Liver (tissue), 10 donors: ENCODE measurements at places on chromosomes 5 and 9. TPM values are rescaled to one million over a fixed set of nuclear protein-coding genes. Genes with fewer than 3 reads are reported as not detected.
A peak's percentile ranks its signal among the peaks of the same experiment; 100 is the strongest.

- no peaks in the 10 kb centered on the region for H3K36me3 ChIP-seq
- no peak overlapping the region for H3K4me3 ChIP-seq
- no peaks in the 10 kb centered on the region for H3K4me1 ChIP-seq
- DNase-seq, result no peak
Observed at GRCh38 chr9:16278326-16278999, 592.0 kb downstream of the BNC2 start.

DNA sequence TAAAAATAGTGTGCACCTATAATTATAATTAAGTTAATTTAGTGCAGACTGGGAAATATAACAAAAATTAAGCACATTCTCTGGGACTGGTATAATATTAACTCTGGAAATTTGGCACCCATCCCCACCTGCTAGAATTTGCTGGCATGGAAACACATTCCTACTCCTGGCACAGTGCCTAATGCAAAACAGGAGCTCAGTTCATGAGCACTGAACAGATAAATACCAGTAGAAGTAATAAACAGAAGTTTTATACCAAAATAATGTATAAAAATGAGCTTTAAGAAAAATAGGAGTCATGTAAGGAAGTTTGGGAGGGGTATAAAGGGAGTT lies 23.7 kb upstream of the NPR3 start:
- no peak overlapping the region for H3K4me3 ChIP-seq
- H3K27ac ChIP-seq, result no peak overlapping the region
- H3K4me1 ChIP-seq, result no peaks in the 10 kb centered on the region
- no peaks in the 10 kb centered on the region for H3K36me3 ChIP-seq
- DNase-seq, result no peak
- H3K27me3 ChIP-seq, result no peaks in the 10 kb centered on the region

DNA sequence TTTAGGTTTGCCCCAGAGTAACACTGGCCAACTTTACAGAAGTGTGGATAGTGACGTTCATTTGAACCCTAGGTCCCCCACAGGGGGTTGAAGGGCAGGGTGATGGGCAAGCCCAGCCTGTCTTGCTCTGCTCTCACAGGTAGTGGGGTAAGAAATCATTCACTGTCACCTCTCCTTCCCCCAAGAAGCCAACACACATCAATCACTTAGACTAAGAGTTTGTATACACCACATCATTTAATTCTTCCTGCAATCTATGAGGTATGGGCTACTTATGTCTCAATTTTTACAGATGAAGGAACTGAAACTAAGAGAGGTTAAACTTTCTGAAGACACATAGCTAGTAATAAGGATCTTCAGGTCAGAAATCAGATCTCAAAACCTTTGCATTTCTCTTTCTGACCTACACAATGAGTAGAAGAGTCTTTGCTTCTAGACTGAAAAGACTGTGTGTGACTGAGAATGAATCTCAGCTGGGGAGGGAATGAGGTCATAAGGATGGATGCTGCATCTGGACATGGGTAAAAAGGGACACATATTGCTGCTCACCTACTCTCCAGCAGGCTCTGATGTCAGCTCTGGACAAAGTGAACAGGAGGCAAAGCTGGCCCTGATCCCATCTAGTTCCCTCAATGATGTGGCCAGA lies 81.0 kb upstream of the EQTN start:
- no peaks in the 10 kb centered on the region for H3K27me3 ChIP-seq
- H3K27ac ChIP-seq, result no peak overlapping the region
- H3K36me3 ChIP-seq, result no peaks in the 10 kb centered on the region
- no peak overlapping the region for H3K4me3 ChIP-seq
- peaks cover 16% of the 10 kb centered on the region for H3K4me1 ChIP-seq

DNA sequence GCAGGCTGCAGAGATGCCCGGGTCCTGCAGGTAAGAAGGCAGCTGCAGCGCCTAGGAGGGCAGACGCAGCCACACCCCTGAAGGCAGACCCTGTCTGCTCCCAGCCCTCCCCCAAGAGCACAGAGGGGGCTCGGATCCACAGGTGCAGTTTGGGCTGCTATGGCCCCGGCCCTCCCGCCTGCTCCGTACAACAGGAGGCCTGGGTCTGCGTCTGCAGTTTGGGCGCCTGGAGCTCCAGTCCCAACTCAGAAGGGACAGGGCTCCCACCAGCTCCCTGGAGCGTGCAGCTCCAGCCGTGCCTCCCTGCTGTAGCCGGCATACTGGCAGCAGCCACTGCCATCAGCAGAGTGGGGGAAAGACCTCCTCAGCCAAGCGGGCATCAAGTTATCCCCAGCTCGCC lies 30.5 kb downstream of the BTNL9 start:
- H3K27ac ChIP-seq, result no peak overlapping the region
- H3K36me3 ChIP-seq, result no peaks in the 10 kb centered on the region
- peaks cover 12% of the 10 kb centered on the region for H3K27me3 ChIP-seq
- no peak overlapping the region for H3K4me3 ChIP-seq
- DNase-seq, result no peak

GRCh38 chr9:120562861-120563443 lies 17.0 kb downstream of the CDK5RAP2 start:
- H3K27ac ChIP-seq, result no peak overlapping the region
- DNase-seq, result peak; percentile 68
- H3K36me3 ChIP-seq, result peaks cover 8% of the 10 kb centered on the region
- H3K4me1 ChIP-seq, result peaks cover 5% of the 10 kb centered on the region

DNA sequence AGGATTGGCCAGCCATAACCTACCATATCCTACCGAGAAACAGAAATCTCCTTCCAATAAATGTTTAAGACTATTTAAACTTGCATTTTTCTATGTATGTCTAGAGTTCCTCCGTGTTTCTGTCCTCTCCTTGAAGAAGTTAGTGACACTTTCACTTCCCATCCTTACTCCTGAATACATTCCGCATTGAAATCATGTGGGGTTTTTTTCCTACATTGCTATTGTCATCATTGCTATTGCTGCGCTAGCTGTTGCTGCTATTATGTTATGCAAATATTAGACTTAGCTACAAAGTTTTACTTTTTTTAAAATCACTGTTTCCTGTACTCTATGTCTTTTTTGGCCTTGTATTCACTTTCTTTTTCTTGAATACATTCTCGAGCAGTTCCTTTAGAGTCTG lies 83.3 kb upstream of the NEK6 start:
- H3K36me3 ChIP-seq, result no peaks in the 10 kb centered on the region
- no peaks in the 10 kb centered on the region for H3K4me1 ChIP-seq
- no peak overlapping the region for H3K27ac ChIP-seq
- no peak for DNase-seq
- H3K4me3 ChIP-seq, result no peak overlapping the region

DNA sequence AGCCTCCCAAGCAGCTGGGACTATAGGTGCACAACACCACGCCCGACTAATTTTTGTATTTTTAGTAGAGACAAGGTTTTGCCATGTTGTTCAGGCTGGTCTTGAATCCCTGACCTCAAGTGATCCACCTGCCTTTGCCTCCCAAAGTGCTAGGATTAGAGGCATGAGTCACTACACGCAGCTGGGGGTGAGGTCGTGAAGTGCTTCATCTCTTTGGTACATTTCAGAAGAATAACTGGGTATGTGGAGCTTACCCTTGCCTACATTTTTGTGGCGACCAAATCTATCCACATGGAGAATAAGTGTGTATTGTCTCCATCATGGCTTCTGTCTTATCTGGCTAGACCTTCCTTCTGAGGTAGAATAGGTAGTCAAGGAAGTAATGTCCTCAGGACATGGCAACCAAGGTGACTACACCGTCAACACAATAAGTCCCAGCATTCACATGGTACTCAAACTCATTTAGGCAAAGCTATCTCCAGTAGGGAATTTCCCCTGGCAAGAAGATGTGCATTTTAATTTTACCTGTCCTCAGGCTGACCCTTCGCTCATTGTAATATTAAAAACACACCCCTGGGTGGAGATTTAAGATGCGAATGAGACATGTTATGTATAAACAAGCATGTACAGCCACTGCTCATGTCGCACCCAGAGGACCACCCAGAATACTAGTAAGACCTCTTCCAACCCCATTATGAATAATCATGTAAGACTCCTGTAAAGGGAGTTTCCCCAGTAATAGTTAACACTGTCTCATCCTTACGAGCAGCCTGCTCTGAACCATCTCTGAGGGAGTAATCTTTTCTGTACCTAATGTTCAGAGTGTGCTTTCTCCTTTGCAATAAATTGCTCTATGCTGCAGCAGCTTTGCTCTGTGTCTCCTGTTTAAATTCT lies 1173.2 kb downstream of the TAF11L14 start:
- no peaks in the 10 kb centered on the region for H3K27me3 ChIP-seq
- no peak overlapping the region for H3K27ac ChIP-seq
- no peaks in the 10 kb centered on the region for H3K4me1 ChIP-seq
- DNase-seq, result no peak

DNA sequence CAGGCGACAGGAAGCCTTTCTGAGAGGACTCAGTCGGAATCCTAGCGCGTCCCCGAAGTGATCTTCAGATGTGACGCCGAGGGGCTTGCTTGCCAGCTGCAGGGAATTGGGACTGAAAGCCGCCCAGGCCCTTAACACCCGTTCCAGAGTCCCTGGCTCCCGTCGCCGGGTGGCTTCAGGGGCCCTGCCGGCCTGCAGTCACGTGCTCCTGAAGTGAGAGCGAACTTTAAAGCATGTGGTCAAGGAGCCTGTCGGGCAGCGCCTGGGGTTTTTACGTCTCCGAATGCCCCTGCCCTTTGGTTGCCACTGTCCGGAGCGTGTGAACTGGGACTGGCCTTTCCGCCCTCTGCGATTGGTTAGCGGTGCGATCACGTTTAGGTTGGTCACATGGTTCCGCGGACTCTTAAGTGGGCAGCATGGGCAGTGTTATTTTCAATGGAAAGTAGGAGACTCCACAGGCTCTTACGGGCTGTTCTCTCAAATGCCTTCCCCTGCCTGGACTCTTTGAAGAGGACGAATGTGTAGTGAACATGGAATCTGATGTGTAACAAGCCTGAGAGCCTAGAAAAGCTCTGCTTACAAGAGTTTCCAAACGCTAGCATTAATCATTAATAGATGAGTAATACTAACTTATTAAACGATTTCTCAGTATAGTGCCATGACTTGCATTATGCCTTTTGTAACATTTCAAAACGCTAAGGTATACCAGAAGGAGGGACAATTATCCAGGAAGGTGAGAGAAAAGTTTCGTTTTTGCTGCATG lies 1.9 kb downstream of the VLDLR start:
- no peaks in the 10 kb centered on the region for H3K36me3 ChIP-seq
- no peak for DNase-seq
- H3K4me1 ChIP-seq, result peaks cover 29% of the 10 kb centered on the region
- peak overlapping the region; percentile 28 for H3K27ac ChIP-seq
- peaks cover 5% of the 10 kb centered on the region for H3K27me3 ChIP-seq
- peak overlapping the region; percentile 49 for H3K4me3 ChIP-seq

GRCh38 chr9:97753975-97754374 lies 56.8 kb upstream of the XPA start:
- no peak overlapping the region for H3K4me3 ChIP-seq
- H3K4me1 ChIP-seq, result no peaks in the 10 kb centered on the region
- no peak overlapping the region for H3K27ac ChIP-seq
- no peaks in the 10 kb centered on the region for H3K36me3 ChIP-seq

- no peaks in the 10 kb centered on the region for H3K27me3 ChIP-seq
- H3K36me3 ChIP-seq, result no peaks in the 10 kb centered on the region
- H3K27ac ChIP-seq, result no peak overlapping the region
- DNase-seq, result no peak
Observed at GRCh38 chr5:153030755-153031725, 459.4 kb upstream of the GRIA1 start.

DNA sequence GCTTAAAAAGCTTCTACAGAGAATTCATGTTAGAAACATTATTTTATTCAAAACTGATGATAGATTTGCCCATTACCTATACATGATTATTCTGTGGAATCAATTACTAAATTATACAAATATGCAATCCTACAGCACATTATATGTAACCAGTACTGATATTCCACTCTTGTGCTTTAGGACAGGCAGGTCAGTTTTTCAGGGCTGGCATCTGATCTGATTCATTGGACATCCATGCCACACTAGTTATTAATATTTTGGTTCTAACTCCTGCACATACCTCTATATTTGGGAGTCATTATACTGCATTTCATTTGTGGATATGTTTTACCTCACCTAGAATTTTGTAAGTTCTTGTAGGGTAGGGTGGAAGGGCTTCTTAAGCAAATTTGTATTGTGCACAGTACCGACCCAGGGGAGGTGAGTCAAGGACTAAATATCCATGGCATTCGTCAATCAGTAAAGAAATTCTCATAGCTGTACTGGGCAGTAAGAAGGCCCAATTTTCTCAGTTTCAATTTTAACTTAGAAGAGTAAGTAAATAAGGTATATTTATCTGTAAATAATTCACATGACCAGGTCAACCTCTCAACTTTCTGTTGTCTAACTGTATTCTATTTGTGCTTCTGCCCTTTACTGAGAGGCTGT lies 33.5 kb downstream of the ELOVL7 start:
- no peak overlapping the region for H3K4me3 ChIP-seq
- H3K27me3 ChIP-seq, result no peaks in the 10 kb centered on the region
- no peaks in the 10 kb centered on the region for H3K36me3 ChIP-seq
- DNase-seq, result no peak
- no peak overlapping the region for H3K27ac ChIP-seq

- no peaks in the 10 kb centered on the region for H3K4me1 ChIP-seq
- no peak overlapping the region for H3K27ac ChIP-seq
- H3K4me3 ChIP-seq, result no peak overlapping the region
- no peak for DNase-seq
- no peaks in the 10 kb centered on the region for H3K36me3 ChIP-seq
Observed at GRCh38 chr5:2378108-2378507, 373.4 kb downstream of the IRX2 start.

DNA sequence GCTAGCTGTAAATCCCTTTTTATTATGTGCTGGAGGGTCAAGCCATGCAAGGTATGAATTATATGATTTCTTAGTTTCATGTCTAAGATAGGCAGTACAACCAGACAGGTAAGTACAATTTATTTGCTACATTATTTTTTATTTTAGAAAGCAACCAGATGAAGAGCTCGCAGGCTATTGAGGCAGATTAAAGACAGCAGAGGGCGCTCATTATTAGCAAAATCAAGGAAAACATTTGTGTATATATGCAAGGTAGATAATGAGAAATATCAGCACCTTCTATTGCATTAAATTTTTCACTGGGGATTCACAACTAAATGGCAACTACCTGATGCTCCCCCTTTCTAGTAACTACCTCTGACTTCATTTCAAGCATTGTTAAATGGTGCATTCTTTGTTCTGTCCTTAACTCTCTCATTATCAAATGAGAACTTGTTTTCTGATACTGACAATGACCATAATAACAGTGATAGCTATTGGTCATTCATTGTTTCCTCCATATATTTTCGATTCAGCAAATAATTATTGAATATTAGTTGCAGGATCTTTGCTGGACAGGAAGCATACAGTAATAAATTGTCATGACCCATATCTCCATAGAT lies 8.6 kb downstream of the SCGB3A2 start:
- H3K27me3 ChIP-seq, result no peaks in the 10 kb centered on the region
- DNase-seq, result no peak
- no peaks in the 10 kb centered on the region for H3K36me3 ChIP-seq
- no peak overlapping the region for H3K27ac ChIP-seq
- no peaks in the 10 kb centered on the region for H3K4me1 ChIP-seq

- no peaks in the 10 kb centered on the region for H3K27me3 ChIP-seq
- H3K36me3 ChIP-seq, result no peaks in the 10 kb centered on the region
- H3K4me3 ChIP-seq, result no peak overlapping the region
- H3K27ac ChIP-seq, result no peak overlapping the region
- H3K4me1 ChIP-seq, result no peaks in the 10 kb centered on the region
Observed at GRCh38 chr5:54212331-54212730, 98.0 kb downstream of the ARL15 start.

LRRTM2 gene
- total RNA-seq, result not detected

CD72 gene
- total RNA-seq, result 4.7 TPM

RAB3C gene
- 1.8 TPM for total RNA-seq

C5orf47 gene
- 0.08 TPM for total RNA-seq

PCA3 gene
- total RNA-seq, result 0.33 TPM
